ENCODE measurements at places on chromosomes 6 and 20.

DNA sequence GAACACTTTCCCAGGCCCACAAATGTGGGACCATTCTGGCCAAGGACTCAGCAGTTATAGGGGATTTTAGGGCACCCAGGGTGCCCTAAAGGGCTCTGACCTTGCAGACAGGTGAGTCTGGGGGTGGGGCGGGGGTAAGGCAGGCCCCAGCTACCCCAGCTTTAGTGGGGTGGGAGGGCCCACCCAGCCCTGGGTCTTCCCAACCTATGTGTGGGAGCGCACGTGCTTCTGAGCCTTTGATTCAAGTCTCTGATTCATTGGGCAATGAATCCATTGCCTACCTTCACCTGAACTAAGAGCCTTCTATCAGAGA lies 958 bp downstream of the SERPINB1 start:
- no peak for DNase-seq

DNA sequence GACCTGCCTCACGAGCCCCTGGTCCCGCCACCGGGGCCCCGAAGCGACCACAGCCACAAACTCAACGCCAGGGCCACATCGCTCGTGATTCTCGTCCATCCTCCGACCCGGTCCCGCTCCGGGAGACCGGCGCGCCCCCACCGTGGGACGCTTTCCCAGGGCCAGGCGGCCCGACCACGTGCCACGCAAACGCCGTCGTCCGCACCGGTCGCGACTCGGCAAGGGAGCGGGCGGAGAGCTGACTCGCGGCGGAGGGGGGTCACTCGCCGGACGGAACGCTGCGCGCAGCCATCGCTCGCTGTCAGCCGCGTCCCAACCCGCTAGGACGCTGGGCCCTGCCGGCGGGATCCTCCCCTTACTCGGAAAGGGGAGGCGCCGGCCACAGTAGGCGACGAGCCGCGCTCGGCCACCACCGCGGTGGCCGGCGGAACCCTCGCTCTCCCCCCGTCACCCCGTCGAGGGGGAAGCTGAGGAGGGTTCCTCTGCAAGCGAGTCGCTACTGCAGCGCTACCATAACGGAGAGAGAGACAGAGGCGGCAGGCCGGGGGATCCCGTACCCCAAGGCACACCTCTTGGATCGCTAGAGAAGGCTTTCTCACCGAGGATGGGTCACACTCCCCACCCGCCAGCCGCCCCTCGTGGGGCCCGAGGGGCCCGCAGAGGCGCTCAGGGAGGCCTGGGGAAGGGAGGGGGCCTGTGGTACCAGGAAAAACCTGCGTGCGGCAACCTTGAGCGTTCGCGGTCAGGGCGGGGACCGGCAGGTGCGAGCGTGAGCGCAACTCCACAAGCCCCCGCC lies 511.8 kb upstream of the ZNF337 start:
- DNase-seq: no peak

DNA sequence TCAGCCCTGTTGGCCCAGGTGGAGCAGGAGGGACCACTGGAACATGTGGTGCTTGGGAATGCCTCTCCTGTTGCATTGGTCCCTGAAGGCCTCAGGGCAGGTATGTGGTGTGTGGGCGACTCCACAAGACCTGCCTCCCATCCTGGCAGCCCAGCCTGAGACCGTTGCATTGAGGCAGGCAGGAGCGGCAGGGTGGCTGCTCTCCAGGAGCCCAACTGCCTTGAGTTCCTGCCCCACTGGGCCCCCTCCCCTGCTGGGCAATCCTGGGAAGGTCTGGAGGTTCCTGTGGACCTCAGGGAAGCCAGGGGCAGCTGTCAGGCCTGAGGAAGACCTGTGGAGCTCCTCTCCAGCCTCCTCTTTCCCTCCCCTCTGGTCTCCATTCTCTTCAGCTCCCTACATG lies 19.8 kb downstream of the MAVS start:
- DNase-seq: no peak

DNA sequence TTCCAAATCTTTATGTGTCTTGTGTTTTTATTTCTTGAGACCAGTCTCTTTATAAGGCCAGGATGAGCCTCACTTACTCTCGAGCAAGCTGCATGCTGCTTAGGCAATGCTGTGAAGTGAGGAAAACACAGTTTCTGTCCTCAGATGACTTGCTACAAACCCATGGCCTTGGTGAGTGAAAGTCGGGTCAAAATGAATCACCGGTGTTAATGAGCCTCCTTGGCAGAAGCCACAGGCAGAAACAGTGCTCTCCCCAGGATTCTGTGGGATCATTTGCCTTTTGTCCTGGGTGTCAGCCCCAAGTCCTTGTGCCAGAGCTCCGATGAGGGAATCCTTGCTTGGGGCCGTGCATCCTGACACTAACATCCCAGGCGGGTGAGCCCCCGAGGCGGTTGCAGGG lies 482.5 kb downstream of the QKI start:
- no peak for DNase-seq

- no peak for DNase-seq
These were observed 162.6 kb upstream of the GRIK2 start for GRCh38 chr6:101230866-101231265.

DNA sequence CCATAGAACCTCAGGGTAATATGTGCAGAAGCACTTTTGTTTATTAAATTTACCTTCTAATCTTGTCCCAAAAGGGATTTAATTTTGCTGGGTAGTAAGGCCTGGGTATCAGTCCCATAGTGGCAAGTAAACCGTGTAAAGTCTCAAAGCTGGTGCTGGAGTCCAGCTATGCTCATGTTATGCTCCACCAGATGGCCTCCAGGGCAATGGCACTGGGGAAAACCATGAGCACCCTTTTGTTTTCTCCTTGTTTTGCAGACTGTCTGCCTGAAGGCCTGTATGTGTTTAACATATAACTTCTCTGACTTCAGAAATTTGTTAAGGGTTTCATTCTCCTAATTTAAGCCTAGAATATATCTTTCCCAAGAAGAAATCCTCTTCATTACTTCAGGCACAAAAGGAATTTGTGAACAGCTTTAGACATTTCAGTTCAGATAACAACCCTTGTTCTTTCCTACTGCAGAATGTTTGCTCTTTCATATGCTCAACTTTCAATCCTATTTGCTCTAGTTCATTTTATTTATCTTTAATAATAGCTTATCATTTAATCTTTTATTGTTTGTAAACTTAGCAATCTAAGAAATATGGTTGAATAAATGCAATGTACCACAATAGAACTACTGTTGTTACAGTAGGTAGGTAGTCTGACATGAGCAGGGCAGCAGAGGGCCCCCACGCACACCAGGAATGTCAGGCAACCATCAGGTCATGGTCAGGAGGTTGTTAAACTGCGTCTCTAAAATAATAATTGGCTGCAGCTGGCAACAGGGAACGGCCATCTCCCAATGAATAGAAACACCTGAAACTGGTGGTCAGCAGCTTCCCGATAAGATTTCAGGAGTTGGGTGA lies 162.8 kb downstream of the TENT5A start:
- no peak for DNase-seq

- no peak for DNase-seq
These were observed 23.1 kb downstream of the OTOR start for GRCh38 chr20:16771213-16771612.

- DNase-seq: no peak
These were observed 51.7 kb upstream of the HINT3 start for GRCh38 chr6:125904871-125905270.

GRCh38 chr6:147142684-147143245 lies 61.5 kb upstream of the STXBP5 start:
- no peak for DNase-seq

GRCh38 chr6:56073761-56074160 lies 173.6 kb downstream of the COL21A1 start:
- no peak for DNase-seq

- no peak for DNase-seq
These were observed 234.3 kb downstream of the ARHGAP18 start for GRCh38 chr6:129475477-129476247.

DNA sequence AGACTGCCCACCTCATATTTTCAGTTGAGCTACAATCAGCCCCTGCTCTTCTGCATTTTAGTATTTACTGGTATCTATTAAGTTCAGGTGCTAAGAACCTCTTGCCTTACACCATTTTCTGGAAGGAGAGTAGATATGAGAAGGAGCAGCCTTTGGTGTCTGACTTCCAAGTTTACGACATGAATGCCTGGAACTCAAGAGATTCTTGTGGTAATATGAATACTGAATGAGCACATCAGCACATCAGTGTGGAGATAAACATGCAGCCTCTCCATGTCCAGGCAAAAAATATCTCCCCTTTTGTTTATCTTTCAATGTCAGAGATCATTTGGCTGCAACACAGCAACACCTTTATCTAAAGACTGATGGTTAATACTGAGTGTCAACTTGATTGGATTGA lies 65.8 kb upstream of the THEMIS start:
- no peak for DNase-seq

- DNase-seq: no peak
These were observed 129.7 kb downstream of the FIG4 start for GRCh38 chr6:109820706-109821350.

- no peak for DNase-seq
These were observed 77.6 kb downstream of the WASF1 start for GRCh38 chr6:110101885-110102284.

DNA sequence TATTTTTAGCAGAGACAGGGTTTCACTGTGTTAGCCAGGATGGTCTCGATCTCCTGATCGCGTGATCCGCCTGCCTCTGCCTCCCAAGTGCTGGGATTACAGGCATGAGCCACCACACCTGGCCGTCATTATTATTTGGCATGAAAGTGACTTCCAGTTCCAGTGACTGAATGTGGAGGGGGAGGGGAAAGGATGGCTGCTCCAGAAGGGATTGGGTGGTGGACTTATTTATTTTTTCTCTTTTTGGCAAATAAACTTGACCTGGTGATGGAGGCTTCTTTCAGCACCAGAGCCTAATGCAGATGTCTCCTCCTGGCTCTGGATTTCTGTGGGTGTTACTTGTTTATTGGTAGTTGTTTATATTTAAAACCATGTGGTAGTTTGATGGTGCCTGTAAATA lies 16.9 kb upstream of the SLC22A23 start:
- DNase-seq: no peak

DNA sequence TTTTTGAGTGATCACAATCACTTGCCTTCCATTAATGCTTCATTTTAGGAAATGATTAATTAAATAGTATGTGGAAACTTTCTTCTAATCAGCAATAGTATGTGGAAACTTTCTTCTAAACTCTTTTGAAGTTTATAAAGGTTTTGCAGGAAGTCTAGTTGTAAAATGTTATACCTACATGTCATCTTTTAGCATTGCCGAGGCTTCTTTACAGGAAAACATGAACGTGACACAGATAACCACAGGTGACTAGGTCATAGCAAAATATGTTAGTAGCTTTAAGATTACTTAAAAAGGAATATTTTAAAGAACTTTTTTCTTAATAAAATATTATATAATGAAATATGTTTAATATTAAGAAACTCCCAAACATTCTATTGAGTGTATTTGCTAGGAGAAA lies 56.8 kb downstream of the SMAP1 start:
- no peak for DNase-seq

DNA sequence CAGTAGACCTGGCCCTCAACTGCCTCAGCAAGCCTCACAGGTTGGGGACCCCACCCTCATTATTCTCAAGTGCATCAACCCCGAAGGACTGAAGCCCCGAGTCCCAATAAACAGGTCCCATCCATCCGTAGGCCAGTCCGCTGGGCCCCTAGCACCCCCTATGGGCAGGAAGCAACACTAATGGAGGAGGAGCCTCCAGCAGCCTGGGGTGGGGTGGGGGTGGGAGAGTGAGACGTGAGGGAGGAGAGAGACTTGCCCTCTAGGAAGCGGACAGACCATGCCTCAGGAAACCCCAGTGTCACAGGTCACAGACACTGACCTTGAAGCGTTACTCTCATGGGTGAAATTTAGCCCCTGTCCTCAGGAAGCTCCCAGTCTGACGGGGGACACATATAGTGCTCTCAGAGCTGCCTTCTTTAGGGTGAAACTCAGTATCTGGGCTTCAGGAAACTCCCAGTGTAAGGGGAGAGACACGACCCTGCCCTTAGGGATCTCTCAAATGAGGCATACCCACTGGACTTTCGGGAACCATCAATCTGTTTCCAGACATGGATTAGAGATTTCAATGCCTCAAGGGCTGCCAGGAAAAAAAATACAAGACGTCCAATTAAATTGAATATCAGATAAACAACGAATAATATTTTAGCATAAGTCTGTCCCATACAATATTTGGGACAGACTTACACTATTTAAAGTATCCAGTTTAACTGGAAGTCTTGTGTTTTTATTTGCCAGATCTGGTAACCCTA lies 125.8 kb downstream of the MRPL14 start:
- no peak for DNase-seq

GRCh38 chr20:3560578-3560977 lies 89.8 kb downstream of the ATRN start:
- DNase-seq: no peak

- DNase-seq: no peak
These were observed 128.8 kb upstream of the SIM1 start for GRCh38 chr6:100593522-100593921.

DNA sequence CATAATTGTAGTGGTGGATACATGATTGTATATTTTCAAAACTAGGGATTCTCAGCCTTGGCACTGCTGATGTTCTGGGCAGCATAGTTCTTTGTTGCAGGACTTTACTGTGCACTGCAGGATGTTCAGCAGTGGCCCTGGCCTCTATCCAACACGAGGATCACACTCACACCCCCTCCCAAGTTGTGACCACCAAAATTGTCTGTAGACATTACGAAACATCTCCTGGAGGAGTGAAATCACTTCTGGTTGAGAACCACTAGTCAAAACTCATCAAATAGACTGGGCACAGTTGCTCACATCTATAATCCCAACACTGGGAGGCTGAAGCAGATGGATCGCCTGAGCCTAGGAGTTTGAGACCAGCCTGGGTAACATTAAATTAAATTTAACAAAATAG lies 123.1 kb upstream of the CDYL start:
- DNase-seq: no peak

All from activated B cell treated with CpG ODN at 0.5 μM for 24 hours (primary cell).